Muscle of arm (tissue), 14 donors: ENCODE measurements at places on chromosomes 12 and 14. TPM values are rescaled to one million over a fixed set of nuclear protein-coding genes. Genes with fewer than 3 reads are reported as not detected.
A peak's percentile ranks its signal among the peaks of the same experiment; 100 is the strongest.

- DNase-seq = no peak
These were observed 30.6 kb downstream of the NGB start for GRCh38 chr14:77240336-77240915.

DNA sequence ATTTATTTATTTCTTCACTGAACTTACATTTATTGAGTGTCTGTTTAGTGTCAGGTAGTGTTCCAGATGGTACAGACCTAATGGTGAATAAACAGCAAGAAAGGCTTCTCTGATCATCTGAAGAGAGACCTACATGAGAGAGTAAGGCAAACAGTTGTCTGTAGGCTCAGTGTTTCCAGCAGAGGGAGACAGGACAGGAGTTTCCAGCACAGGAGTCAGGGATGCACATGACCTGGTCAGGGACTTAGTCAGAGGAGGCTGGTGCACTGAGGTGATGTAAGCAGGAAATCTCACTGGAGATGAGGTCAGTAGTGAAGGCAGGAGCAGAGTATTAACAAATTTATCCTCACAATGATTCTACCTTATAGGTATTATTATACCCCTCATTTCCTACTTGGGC lies 233.2 kb downstream of the MDGA2 start:
- DNase-seq = no peak

DNA sequence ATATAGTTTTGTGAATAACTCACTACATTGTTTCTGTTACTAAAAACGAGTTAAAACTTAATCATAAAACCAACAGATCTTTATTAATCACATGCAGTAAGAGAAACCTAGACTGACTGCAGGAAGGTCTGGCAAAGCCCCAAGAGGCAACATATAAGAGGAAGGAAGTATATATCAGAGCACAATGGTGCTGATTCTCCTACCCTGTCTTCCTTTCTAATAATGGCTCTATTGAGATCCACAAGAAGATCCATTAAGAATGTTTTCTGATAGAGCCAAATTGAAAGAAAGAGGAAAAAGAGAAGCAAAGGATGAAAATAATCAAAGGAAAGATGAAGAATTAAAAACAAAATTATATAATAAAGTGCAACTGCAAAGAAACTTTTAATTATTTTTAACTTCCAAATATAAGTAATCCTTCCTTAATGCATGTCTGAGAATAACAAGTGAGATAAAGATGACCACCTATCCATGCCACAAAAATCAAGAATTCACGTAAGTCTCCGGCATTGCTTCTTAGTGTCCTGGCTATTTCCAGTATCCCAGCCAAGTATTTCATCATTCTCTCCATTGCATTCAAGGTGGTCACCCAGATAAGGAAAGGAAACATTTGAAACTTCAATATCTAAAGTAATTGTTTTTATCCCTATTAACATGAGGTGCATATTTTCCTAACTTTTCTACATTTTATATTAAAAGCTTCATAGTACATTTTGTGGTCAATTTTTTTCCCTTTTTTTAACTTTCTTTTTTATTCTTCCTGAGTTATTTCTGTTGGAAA lies 62.2 kb downstream of the SOX5 start:
- DNase-seq = no peak

DNA sequence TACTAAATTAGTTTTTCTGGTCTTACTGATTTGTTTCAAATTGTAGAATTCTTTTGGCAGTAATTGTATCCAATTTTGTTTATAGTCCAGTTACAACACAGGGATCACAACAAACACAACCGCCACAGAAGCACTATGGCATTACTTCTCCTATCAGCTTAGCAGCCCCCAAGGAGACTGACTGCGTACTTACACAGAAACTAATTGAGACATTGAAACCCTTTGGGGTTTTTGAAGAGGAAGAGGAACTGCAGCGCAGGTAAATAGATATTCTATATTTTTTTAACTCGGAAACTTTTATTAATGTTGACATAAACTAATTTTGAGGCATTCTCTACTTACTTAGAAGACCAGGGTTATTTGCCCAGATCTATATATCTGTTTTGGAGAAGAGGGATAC lies 17.8 kb downstream of the PAPOLA start:
- DNase-seq = no peak

GRCh38 chr12:33111850-33112249 lies 215.3 kb upstream of the PKP2 start:
- DNase-seq = no peak

DNA sequence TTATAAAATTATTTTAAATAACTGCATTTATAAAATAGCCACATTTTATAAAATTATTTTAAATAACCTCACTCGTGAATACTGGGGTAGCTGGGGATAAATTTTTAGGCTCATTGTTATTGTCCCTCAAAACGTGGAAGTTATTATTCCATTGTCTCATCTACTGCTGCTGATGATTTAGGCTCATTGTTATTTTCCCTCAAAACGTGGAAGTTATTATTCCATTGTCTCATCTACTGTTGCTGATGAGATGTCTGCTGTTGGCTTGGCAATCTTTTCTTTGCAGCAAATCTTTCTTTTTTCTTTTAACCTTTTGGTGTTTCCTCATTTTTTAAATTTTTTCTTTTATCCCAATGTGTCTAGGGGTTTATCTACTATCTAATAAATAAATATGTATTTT lies 182.6 kb upstream of the PZP start:
- DNase-seq = no peak

DNA sequence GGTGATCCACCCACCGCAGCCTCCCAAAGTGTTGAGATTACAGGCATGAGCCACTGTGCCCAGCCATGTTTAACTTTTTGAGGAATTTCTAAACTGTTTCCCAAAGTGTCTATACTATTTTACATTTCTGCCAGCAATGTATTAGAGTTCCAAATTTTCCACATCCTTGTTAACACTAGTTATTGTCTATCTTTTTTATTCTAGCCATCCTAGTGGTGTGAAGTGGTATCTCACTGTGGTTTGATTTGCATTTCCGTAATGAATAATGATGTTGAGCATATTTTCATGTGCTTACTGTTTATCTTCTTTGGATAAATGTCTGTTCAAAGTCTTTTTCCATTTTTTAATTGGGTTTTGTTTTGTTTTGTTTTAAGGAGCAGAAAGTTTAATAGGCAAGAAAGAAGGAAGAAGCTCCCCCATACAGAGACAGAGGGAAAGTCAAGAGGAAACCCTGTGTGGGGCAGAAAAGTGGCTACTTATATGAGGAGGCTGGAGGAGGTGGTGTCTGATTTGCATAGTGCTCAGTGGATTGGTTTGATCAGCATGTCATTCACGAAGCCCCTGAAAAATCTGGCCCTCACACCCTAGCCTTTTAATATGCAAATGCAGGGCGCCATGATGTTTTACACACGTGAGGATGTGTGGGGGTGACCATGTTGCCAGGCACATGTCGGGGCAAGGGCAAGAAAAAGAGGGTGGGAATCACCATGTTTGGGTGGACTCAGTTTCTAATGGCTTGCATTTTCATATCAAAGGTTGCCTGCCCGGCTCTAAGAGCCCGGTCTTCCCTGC lies 14.9 kb downstream of the TXNRD1 start:
- DNase-seq = no peak

DNA sequence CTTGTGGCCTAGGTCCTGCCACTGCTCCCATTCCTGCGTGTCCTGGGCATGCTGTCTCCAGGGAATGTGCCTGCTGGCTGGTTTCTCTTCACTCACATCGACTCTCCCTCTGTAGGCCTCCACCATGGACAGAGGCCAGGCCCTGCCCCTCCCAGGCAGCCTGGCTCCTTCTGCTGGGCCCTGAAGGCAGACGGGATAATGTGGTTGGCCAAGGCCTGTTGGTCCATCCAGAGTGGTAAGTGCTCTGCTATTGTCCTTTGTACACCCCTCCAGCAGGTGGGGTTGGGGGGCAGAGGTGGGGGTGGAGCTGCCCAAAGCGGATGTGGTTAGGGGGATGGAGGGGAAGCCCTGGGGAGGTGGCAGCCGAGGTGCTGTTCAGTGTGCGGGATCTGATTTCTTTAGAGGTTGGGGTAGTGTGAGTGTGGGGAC lies 9.5 kb upstream of the NR4A1 start:
- no peak for DNase-seq

Gene HOXC10
- 2.0 TPM for polyA plus RNA-seq

GRCh38 chr14:24332268-24332993 lies 2.4 kb downstream of the ADCY4 start:
- DNase-seq = peak; percentile 64

DNA sequence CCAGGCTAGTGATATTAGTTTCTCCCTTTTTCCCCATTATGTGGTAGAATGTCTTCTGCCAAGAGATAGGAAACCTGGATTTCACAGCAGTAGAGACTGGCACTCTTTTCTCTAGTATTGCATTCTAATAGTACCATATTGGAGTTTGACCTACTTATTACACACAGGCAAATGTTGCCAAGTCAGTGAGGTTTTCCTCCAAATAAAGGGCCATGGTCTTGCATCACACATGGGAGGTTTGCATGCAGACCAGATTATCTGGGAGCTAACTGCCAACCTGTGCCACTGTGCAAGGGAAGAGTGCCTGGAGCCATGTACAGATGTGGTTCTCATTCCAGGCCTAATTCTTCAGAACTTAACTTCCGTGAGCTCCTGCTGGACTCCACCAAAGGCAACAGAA lies 113.3 kb downstream of the ANO6 start:
- DNase-seq = no peak

DNA sequence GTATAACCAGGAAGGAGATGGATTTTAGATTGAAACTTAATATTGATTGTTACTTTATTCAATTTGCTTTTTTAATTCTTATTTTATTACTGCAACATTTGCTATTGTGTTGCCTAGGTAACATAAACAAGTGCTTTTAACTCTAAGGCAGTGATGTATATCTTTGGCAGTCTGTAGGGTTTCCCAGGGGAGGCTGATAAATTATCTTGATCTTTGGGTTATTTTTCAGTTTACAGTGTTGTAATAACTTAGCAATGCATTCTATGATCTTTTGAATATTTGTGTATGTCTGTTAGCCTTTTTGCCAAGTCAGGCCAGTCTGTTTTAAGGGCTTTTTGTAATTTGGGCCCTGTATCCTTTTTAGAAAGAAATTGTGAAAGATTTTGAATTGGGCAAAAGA lies 7.8 kb upstream of the DTD2 start:
- peak; percentile 59 for DNase-seq

Gene RNF31
- polyA plus RNA-seq = 36.9 TPM

- no peak for DNase-seq
These were observed 30.9 kb upstream of the CAPRIN2 start for GRCh38 chr12:30785630-30786029.

DNA sequence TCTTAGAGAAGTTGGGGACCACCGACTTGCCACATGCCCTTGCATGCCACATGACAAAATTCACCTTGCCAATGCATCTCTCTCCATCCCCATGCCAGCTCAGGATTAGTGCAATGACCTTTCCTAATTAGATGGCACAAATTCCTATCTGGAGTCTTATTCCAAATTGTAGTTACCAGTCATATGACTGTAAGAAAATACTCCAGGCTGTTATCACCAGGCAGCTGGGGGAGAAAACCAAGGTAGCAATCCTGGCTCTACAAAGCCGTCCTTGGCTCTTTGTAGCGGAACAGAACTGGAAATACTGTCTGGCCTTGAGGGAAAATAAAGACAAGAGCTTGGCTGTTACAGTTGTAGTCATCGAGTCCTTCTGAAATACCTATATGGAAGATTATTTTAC lies 208.5 kb upstream of the DIO2 start:
- no peak for DNase-seq

GRCh38 chr12:29309320-29309902 lies 71.6 kb downstream of the ERGIC2 start:
- no peak for DNase-seq

Gene DCN
- polyA plus RNA-seq = 482 TPM

Gene KRT3
- not detected for polyA plus RNA-seq

Gene MLH3
- 20.6 TPM for polyA plus RNA-seq

DNA sequence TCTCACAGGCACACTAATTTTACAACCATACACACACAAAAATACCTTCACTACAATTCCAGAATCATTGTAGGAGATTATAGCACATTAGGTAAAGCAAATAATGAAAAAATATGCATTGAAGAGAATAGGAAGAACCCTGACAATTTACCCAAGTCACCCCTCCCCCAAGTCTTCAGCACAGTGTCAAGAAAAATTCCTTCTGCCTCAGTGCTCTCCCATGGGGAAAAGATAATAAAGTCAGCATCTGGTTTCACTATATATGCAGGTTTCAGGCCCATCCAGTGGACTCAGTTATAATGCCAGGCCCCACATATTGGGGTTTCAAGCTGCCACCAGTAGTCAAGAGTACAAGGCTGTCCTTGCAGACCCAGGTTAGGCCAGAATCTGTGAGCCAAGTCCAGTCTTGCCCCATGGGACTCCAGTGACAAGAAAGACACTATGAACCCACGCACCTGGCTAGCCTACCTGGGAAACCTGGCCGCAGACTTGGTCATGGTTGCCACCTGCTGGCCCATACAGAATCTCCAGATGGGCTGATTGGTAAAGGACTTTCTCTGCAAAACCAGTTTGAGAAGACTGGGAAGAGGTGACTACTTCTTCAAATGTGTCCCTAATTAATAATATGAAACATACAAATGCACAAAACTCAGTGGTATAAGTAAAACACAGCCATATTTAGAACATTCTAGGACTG lies 398.6 kb upstream of the FLRT2 start:
- DNase-seq = no peak

Gene TAS2R13
- polyA plus RNA-seq = 0.11 TPM

- DNase-seq = no peak
These were observed 34.2 kb upstream of the EML1 start for GRCh38 chr14:99758872-99759545.

GRCh38 chr14:65478596-65478995 lies 66.1 kb downstream of the FUT8 start:
- no peak for DNase-seq
